ENCODE measurements at places on chromosomes 2 and 18.
A peak's percentile ranks its signal among the peaks of the same experiment; 100 is the strongest.

DNA sequence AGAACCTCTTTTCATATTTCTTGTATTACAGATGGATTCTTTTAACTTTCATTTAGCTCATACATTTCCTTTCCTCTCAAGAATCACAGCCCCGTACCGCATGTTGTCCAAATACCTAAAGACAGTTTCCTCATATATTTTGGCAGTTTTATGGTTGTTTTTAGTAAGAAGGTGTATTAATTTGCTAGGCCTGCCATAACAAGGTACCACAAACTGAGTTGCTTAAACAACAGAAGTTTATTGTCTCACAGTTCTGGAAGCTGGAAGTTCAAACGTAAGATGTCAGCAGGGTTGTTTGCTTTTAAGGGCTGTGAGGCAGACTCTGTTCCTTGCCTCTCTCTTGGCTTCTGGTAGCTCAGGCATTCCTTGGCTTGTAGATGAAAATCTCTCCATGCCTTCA is 343.2 kb upstream of the TNP1 start:
- no peak for DNase-seq

DNA sequence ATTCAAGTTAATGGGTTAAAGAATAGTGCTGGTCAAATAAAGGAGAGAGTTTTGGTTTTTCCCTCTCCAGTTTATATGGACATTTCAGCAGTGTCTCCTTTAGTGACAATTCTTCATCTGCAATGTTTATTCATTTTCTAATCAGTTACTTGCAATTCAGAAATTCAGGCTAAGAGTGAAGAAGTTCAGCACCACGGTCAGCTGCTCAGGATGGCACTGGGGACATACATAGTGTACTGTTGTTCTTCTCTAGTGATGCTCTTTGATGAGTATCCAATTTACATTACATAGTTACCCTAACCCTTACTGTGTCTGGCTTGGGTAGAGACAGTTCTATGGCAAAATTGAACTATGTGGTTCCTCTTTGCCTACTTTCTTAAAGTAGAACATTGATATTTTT is 412.7 kb downstream of the CNTNAP5 start:
- DNase-seq, result no peak

DNA sequence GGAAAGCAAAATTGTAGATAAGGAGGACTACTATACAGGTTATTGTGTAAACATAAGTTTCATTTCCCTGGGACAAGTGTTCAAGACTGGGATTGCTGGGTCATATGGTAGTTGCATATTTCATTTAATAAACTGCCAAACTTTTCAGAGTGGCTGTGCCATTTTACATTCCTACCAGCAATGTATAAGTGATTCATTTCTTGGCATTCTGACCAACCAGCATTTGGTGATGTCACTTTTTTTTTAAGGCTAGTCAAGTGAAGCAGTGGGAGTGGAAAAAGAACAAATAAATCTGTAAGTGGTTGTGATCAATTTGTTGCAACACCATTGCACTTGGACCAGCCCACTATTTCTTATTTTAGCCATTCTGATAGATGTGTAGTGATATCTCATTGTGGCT is 5.2 kb upstream of the CHCHD5 start:
- no peak for DNase-seq

DNA sequence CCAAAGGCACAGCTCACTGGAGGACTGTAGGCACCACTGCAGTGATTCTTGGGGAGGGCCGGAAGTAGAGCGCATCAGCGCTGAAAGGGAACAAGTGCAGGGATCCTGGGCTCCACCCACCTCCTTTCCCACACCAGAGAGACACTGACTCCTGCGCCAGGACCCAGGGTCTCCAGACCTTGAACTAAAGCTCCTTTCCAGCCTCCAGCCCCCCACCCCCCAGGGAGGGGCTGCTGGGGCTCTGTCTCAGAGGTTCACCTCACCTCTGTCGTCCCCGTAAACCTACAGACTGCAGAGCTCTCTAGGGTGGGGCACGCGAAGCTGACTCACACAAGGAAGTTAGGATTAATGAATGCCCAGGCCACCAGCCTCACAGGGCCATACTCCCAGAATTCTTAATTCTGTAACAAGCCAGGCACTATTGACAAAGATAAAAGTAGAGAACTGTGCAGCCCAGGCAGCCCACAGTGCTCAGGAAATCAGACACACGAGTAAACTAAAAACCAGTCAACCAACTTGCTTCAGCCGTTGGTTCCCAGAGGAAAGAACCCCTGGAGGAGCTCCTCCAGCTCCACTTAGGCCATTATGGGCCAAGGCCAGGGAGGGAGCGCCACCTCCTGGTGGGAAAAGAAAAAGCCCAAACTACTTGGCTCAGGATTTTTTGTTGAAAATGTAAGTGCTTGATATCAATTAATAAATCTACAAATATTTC is 45.1 kb upstream of the ACAA2 start:
- peak; percentile 35 for DNase-seq

- peak; percentile 99 for DNase-seq
Measured at GRCh38 chr18:21740538-21741311, at the start of gene MIB1. Gene MIB1, plus strand, starts transcription at chr18:21740792. Its CDS starts 792 bp downstream, at chr18:21741584.

DNA sequence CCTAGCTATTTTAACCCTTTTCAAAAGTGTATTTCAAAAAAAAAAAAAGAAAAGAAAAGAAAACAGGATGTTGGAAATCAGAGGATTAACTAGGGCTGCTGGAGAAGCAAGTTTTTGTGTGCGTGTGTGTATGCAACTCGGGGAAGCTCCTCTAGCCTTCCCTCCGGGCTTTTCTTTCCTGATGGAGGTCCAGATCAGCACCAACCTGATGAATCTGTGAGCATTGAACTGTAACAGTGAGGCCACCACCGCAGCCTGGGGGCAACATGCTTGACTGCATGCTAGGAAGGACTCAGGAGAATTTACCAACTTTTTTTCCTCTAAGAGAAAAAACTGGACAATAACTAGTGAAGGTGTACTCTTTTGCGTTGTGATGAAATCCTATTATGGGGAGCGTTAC is 2.3 kb downstream of the OBSL1 start:
- DNase-seq, result no peak

DNA sequence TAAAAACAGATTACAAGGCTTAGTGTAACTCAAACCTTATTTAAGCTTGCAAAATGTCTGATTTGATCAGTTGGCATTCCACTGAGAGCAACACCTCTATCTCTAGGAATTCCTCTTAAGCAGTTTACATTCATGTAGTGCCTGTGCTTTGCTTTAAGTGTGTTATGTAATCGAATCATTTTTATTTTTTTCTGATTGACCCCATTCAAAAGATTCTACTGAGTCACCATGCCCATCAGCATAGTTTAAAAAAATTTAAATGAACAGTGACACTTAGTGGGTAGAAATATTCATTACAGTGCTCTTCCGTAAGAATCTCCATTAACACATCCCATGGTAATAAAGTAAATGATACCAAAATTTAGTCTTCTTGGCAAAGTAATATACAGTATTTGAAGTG is 67.8 kb upstream of the SLC4A10 start:
- no peak for DNase-seq

GRCh38 chr2:58042486-58042970 is 4.1 kb upstream of the VRK2 start:
- DNase-seq, result no peak

- DNase-seq, result no peak
Measured at GRCh38 chr2:3603536-3604206, 8.8 kb downstream of the COLEC11 start.

DNA sequence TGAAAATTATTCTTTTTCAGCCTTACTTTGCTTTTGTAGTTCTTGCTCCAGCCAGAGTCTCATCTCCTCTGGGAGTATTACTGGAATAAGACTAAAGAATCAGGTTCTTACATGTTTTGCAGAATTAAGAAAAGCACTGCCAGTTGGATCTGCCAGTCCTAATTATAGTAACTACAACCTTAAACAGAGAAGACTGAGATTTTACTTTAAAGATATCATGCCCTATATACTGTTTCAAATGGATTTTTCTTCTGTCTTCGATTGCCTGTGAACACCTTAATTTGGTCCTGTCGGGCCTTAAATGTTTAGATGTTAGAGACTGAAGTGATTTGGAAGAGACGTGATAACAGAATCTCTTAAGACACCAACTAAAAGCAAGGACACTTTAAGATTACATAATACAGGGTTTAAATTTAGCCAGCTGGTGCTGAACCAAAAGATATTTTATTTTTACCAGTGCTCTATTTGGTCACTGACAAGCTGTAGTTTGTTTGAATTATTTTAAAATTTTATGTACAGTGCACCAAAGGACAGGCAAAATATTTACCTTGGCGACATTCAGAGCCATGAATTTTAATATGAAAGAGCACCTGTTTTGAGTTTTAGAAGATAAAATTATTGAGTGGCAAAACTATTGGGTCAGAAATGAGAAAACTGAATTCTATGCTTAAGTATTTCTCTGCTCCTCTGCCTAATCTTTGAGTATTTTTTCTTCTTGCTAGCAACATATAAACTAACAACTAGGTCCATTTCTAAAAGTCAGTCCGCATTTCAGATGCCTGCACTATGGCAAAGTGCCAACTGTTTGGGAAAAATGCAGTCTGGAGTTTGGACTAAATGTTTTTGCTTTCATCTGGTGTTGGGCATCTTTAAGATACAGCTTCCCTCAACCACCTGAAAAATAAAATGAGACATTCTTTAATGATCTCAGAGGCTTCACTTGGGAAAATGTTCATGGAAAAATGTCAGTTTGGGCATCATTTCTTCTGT is 300.0 kb downstream of the XIRP2 start:
- DNase-seq, result no peak

DNA sequence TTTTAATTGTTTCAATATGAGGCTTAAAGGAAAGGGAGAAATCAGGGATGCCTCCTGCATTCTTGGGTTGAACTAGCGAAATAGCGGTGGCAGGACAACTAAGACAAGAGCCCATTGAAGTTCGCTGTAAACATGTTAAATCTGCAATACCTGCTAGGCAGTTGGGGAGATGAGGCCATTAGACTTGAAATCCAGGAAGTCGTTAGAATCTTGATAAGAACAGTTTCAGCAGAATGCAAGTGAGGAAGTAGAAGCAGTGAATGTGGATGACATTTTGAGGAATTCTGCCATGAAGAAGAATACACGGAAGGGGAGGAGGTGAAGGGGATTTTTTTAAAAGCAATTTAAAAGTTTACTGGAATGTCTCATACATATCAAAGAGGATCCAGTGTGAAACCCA is 109.7 kb downstream of the LPIN1 start:
- no peak for DNase-seq

- DNase-seq, result no peak
Measured at GRCh38 chr18:11809895-11810294, 41.3 kb upstream of the CHMP1B start.

GRCh38 chr2:75088791-75089190 is 110.5 kb downstream of the TACR1 start:
- DNase-seq, result no peak

- no peak for DNase-seq
Measured at GRCh38 chr2:96129528-96130120, 8.7 kb downstream of the ASTL start.

- peak; percentile 37 for DNase-seq
Measured at GRCh38 chr18:3177902-3178687, 41.7 kb downstream of the MYOM1 start.

DNA sequence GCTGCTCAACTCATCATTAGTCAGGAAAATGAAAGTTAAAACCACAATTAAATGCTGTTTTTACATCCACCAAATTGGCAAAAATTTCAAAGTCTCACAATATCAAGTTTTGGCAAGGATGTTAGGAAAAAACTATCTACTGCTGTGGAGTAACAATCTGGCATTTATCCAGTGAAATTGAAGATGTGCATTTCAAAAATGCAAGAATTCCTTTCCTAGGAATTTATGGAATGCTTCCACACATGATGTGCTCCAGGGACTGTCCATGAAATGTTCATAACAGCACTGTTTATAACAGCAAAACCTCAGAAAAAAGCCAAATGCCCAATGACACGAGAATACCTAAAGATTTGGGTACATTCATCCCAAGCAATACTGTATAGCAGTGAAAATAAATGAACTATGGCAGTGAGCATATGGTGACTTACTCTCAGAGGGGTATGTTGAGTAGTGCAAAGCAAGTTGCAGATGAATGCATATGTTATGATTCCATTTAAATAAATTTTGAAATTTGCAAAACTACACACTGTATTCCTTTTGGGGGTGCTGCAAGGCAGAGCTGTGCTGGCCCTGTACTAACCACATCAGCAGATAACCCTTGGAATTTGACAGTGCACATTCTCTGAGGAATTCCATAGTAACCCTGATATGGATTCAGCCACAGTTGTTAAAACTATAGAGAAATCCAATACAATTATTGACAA is 41.3 kb upstream of the GYPC start:
- DNase-seq, result no peak

DNA sequence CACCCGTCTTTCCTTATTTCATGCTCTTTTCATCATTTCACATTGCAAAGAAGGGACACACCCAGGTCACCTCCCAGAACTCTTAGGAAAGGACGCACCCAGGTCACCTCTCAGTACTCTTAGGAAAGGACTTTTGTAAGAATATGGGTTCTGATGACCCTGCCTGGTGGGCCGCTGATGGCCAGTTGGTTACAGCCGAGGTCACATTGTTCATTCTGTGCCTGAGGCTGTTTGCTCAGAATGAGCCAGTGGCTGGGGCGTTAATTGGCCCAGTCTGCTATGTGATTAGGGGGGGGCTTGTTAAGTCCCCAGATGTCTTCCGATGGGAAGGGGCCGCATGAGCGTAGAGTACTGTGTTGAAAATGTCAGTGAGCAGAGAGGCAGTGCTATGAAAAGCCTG is 9.4 kb downstream of the MLPH start:
- DNase-seq, result no peak

DNA sequence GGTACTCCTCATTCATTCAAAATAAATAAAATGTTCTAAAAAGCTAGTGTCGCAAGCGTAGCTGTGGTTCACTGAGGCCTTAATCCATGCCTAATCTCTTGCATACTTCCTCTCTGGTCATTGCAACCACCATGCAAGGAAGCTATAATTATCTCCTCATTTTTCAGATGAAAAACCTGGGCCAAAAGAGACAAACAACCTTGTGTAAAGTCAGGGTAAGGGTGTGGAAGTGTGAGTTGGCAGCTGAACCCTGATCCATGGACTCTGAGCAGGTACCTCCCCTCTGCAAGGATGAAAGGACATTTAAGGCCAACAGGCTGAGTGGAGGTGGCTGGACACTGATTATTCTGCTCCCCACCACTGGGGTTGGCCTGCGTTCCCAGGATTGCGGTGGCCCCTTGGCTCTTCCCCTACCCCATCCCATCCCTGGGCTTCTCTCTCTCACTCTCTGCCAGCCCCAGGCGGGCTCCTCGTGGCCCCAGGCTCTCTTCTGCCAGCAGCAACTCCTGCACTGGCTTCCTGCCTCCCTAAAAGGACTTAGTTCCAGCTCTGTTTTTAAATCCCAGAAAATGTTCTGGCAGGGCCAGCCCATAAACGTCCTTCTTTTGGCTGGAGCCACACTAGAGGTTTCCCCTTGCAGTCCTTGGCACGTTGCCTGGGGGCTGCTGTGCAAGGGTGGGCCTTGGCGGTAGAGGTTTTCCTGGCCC is 72.0 kb upstream of the AFF3 start:
- no peak for DNase-seq

DNA sequence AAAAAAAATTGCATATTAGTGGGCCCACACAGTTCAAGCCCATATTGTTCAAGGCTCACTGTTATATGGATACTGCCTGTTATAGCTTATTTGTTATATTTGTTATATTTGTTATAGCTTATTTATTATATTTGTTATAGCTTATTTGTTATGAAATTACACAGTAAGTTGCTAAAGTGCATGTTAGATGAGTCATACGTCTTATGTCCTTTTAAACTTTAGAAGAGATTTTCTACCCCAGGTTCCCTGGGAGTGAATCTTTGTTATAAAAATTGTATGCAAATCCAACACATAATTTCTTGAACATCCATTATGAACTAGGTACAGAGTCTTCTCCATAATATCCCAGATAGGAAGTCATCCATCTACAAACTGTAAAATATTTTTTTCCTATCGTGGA is 22.1 kb downstream of the HTR2B start:
- DNase-seq, result no peak
